Stimulated activated CD8-positive, alpha-beta memory T cell treated with anti-CD3 and anti-CD28 coated beads, Interleukin-4, amount 100 ng/mL, for 4 hours (primary cell): ENCODE measurements at places on chromosomes 1 and 21.

DNA sequence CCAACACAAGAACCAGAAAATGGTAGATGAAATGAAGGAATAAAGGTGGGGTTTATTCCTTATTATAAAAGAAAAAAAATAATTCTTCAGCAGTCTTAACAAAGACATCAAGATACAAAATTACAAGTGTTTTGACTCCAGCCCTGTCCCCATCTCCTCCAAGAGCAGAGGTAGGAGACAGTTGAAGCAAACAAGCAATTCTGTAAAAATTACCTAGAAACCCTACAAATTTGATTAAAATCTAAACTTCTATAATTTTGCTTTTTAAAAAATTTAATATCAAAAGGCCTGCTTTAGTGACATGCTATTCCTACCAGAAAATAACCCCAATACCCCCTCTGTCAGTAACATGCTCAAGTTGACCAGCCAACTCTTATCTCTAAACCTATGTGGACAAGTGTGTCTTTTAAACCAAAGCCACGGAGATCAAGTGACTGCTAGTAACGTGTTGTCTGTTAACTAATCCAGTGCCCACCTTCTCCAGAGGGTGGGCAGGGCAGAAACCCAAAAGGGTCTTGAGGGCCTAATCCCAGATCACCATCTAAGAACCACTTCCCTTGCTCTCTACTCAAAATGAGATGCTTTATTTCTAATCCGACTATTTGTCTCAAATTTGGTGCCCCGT lies 8.4 kb downstream of the GLUL start:
- DNase-seq: no peak

- DNase-seq: no peak
Observed at GRCh38 chr1:98651116-98651632, 10.3 kb upstream of the SNX7 start.

GRCh38 chr1:238647877-238648276 lies 738.5 kb upstream of the CHRM3 start:
- DNase-seq: no peak

- DNase-seq: no peak
Observed at GRCh38 chr21:40060083-40060677, 192.9 kb downstream of the PCP4 start.

- no peak for DNase-seq
Observed at GRCh38 chr1:204480515-204480914, 14.1 kb downstream of the PIK3C2B start.
